ENCODE measurements at places on chromosomes 12 and 14.
A peak's percentile ranks its signal among the peaks of the same experiment; 100 is the strongest.

DNA sequence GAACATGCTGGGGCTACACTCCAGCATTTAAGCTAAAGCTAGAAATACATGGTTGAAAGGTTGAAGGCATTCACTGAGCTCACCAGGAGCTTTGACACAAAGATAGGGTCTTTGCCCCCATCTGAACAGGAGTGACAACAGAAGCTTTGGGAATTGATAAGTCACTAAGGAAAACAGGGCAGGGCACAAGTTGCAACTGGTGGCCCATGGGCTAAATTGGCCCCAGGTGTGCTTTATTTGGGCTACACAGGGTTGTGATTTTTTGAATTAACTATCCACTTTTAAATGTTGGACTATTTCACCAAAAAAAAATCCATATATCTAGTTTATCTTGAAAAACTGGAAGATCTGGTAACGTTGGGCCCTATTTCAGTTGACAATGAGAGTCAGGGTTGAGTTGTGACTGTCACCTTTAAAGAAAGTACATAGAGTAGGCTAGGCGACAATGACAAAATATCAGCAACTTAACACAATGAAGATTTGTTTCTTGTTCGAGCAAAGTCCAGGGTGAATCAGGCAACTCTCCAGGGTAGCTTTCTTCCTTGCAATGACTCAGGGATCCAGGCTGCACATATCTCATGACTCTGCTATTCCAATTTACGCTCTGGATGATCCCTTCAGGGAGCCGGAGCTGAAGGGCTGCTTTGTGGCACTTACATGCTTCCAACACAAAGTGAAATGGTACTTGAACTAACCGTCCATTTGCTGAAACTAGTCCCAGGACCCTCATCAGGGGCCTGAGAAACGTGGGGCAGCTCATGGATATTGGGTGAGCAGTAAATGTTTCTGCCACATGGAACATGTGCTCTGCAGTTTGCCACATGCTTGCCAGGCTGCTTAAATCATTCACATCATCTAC is 13.3 kb upstream of the EIF4B start:
- no peak for DNase-seq

DNA sequence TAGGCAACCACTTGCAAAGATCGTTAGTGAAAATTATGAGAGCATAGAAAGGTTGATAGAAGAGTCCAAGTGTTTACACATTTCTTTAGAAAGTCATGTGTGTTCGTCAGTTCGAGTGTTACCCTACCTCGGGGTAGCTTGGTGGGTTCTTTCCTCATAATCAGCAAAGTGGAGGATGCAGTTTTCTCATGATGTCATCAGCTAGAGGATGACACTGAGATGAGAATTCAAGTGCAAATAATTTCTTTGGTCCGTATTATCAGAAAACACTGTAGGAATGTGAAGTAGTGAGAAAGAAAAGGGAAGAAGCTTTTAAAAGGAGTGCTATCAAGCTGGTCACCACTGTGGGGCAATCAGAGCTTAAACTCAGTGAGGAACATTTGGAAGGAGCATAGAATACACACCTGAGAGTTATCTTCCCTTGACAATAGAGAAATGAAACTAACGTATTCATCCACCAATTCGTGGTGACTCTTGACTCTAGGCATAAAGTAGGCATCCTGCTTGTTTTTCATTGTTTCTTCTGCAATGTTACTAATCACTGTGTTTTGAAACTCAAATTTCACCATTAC is 1340.9 kb upstream of the TMEM132C start:
- no peak for DNase-seq

DNA sequence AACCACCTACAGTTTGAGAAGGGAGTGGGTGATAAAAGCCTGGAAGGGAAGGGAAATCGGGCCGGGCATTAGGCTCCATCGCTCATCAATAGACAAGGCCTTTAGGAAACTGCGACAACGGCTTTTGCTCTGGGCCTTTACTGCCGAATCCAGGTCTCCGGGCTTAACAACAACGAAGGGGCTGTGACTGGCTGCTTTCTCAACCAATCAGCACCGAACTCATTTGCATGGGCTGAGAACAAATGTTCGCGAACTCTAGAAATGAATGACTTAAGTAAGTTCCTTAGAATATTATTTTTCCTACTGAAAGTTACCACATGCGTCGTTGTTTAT is 261 bp upstream of the RNU7-1 start:
- peak; percentile 83 for DNase-seq

DNA sequence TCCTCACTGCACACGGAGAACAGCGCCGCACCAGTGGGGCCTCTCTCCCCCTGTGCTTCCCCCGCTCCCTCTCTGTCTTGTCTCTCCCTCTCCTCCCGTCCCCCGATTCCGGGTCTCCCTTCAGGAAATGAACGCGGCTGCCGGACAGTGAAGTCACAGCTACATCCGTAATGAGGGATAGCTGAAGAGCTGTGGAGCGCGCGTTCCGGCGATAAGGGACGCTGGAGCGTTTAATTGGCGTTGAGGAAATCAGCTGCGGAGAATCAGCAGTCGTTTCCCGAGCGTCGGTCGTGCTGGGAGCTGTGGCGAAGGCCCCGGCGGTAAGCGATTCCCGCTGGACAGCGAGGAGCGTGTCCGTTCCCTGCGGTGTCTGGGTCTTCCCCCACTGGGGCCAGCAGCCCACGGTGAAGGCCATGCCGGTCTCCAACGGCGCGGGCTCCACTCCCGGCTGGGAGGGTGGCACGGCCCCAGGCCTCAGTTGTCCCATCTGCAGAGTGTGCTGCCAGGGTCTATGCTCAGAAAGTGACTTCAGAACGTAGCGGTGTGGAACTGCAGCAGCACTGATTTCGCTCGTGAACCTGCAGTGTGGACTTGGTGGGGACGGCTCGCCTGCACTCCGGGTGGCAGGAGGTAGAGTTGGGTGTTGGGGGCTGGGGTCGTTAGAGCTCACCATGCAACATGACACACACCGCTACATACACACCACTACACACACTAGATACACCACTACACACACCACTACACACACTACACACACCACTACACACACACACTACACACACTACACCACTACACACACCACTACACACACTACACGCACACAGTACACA is 10.9 kb downstream of the NOC4L start:
- DNase-seq, result no peak

DNA sequence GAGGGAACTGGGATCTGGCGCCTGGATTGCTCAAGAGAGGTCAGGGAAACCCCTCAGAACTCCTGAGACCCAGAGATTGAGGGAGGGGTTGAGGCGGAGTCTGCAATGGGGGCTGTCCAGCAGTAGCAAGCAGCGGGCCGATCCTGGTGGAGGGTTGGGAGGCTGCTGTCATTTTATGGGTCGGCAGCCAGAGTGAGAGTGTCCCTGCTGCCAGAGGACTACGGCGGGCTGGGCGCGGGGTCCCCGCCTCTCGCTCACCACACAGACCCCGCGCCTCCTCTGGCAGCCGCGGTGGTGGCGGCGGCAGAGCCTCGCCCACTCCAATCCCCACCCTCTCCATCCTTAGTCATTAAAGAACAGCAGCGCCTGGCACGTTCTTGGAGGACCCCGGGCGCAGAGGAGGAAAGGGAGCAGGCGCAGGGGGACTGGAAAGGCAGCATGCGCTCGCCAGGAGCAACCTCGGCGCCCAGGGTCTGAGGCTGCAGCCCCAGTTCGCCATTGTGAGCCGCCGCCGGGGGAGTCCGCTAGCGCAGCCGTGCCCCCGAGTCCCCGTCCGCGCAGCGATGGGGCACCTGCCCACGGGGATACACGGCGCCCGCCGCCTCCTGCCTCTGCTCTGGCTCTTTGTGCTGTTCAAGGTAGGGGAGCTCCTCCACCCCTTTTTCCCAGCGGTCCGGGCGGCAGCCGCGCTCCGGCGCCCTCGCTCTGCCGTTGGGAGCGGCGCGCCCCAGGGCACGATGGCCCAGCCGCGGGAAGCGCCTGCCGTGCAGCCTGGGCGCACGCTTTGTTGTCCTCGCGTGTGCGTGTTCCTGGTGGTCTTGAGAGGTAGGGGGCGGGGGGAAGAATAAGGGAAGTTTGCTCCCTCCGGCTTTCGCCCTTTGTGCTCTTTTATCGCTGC is at the start of gene PTPRO:
TSS of gene PTPRO (plus strand) at position 345 of the 898 bp plus-strand sequence.
- DNase-seq, result no peak

Data from hippocampal formation (tissue), 2 donors.